Stimulated activated CD8-positive, alpha-beta memory T cell treated with anti-CD3 and anti-CD28 coated beads, Interleukin-2, amount 100 ng/mL, for 1 hour (primary cell): ENCODE measurements at places on chromosomes 7 and 10.

DNA sequence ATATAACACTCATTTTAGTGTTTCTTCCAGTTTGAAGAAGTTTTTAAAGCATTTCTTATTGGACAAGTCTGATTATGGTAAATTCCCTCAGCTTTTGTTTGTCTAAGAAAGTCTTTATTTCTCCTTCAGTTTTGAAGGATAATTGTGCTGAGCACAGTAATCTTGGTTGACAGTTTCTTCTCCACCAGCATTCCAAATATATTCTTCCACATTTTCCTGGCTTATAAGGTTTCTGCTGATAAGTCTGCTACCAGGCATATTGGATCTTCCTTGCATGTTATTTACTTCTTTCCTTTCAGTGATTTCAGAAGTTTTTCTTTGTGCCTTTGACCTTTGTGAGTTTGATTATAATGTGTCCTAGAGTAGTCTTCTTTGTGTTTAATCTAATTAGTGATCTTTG lies 210.7 kb downstream of the ADK start:
- DNase-seq, result no peak

GRCh38 chr10:13404305-13404759 lies 56.2 kb upstream of the SEPHS1 start:
- DNase-seq, result no peak

- no peak for DNase-seq
These were observed 338.0 kb upstream of the MKI67 start for GRCh38 chr10:128463991-128464760.

DNA sequence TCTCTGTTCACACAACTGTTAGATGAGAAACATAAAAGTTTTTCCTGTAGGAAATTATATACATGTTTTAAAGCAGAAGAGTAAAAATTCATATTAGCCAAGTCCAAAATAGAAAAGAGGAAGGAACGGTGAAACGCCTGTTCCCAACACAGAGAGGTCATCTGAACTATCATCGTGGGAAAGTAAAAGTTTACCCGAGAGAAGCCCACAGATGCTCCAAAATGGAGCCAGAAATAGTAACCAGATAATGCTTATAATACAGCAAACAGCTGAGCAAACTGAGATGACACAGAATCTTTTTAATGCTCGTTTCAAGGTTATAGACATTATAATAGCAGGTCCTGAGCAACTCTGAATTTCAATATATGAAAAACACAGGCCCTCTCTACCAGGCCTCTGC lies 24.5 kb downstream of the FRMD4A start:
- no peak for DNase-seq
